ENCODE measurements at places on chromosomes 4 and X. TPM values are rescaled to one million over a fixed set of nuclear protein-coding genes. Genes with fewer than 3 reads are reported as not detected.

DNA sequence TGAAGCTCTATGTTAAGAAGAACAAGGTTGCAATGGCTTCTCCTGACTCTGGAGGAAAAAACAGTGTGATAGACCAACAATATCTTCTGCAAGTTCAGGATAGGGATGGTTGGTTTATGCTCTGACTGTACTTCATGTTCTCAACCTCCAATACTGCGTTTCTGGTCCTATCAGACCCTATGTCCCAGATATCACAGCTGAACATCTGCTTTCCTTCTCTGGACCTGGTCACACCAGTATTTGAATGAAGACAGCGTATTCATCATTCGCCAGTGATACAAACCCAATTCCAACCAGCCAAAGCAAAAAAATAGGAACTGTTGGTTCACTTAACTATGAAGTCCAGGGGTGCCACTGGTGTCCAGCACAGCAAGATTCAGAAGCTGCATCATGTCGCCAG, 124.5 kb upstream of the KLF3 start:
- DNase-seq = no peak

Gene LRCH2
- 2.1 TPM for polyA plus RNA-seq

Gene PABPC5
- 0.58 TPM for polyA plus RNA-seq

Gene CCKAR
- 6.7 TPM for polyA plus RNA-seq

GRCh38 chrX:136046295-136047015, 61.2 kb downstream of the SLC9A6 start:
- no peak for DNase-seq
